ENCODE measurements at places on chromosomes 13 and 19. TPM values are rescaled to one million over a fixed set of nuclear protein-coding genes. Genes with fewer than 3 reads are reported as not detected.

Gene ZNF699
- 3.4 TPM for total RNA-seq

Gene KMT5C
- 18.5 TPM for total RNA-seq

Gene PABPC3
- total RNA-seq = 0.23 TPM

Gene BEST2
- not detected for total RNA-seq

Gene S1PR4
- total RNA-seq = not detected

Gene ATP4A
- not detected for total RNA-seq

DNA sequence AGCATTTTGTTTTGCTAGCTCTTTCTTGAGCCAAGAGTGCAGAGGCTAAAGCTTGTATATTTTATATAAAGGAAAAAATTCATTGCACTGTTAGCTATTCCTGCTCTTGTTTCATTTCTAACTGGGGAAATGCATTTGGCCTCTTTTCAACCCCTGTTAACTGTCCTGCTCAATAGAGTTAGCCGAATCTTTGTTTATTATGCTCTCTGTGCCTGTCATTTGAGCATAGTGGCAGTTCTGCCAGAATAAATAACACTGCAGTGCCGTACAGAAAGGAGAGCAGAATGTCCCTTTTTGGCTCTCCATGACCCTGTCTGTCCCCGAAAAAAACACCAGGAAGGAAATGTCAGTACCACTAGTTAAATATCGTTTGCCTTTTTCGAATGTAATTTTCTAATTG, 350.8 kb downstream of the MYO16 start:
- no peak for DNase-seq

DNA sequence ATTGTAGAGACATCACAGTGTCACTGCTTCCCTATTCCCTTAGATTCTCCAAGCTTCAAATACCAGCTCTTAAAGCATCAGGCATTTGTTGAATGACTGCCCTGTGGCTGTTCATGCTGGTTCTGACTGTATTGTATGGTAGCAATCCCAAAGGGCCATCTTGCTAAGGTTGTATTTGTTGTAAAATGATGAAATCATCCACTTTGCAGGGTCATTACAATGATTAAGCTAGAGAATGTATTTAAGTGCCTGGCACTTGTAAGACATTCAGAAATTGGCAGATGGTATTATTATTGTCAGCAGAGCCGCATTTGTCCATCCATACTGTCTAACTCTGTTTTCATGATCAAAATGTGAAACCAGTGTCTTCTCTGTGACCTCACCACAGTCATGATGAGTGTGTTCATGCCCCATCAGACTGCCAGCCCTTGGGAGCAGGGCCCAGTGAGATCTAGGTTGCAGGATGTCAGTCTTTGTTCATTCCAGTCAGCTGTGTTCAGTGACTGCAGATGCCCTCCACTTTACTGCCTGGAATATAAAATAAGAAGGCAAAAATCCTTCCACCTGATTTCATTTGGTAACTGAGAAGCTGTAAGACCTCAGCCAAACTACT, 86.1 kb downstream of the DHRS12 start:
- DNase-seq = no peak

DNA sequence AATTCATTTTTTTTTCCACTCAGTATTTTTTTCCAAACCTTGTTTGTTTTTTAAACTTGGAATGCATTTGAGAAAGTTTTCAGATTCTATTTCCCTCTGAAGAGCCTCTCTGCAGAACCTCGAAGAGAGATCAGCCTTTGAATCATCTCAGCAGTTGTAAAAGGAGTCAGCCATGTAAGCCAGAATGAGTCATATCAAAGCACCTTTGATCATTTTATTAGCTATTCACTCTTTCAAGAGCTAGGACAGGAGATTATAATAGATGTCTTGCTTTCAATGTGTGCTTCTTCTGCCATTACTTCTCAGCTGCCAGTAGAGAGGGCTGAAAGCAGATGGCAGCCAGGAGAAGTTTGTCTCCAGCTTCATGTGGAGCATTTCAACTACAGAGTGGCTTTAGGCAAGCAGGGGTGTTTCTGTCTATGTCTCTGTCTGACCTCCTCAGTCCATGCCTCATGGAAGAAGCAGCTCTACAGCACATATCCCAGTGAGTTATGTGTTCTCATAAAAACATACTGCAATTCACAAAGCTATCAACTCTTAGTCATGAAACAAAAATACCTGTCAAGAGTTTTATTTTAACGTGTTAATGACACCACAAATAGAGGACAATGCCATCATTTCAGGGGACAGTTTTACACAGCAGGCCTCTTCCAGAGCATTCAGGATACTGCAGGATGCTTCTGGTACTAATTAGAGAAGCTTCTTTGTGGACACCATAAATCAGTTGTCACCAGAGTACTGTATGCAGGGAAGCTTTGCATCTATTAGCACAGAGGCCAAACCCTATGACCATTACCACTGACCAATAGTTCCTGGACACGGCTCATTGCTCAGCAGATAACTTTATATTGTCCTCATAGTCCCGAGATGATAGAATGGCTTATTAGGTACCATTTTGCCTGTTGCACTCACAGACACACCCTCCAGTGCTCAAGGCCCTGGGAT, 94.3 kb downstream of the NHLRC3 start:
- DNase-seq = no peak

DNA sequence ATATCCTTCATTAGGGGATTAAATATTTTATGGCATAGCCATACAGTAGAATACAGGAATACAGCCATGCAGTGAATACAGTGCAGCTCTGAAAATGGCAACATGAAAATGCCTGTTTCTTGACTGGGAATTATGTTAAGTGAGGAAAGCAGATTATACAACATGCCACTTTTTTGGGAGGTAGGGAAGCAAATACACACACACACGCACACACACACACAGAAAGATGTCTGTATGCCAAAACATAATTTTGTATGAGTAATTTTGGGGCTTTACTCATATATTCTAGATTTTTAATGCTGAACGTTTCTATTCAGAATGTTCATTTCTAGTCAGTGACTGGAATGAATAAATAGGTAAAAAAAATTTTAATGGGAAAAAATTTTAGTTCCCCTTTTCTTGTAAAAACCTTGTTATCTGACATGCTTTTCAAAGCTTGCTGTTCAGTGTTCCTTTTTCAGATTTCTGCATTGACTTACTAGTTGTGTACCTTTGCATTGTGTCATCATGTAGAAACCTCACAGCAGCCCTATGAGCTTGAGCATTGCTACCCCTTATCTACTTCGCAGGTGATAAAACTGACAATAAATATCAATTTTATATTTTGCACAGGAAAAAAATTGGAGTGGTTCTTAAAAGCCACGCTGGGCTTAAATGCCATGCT, 7.8 kb downstream of the GPR183 start:
- DNase-seq = no peak
